ENCODE measurements at places on chromosomes 2 and 18.

- DNase-seq, result peak; percentile 26
These were observed 1377.0 kb downstream of the SUCLG1 start for GRCh38 chr2:83081826-83082690.

DNA sequence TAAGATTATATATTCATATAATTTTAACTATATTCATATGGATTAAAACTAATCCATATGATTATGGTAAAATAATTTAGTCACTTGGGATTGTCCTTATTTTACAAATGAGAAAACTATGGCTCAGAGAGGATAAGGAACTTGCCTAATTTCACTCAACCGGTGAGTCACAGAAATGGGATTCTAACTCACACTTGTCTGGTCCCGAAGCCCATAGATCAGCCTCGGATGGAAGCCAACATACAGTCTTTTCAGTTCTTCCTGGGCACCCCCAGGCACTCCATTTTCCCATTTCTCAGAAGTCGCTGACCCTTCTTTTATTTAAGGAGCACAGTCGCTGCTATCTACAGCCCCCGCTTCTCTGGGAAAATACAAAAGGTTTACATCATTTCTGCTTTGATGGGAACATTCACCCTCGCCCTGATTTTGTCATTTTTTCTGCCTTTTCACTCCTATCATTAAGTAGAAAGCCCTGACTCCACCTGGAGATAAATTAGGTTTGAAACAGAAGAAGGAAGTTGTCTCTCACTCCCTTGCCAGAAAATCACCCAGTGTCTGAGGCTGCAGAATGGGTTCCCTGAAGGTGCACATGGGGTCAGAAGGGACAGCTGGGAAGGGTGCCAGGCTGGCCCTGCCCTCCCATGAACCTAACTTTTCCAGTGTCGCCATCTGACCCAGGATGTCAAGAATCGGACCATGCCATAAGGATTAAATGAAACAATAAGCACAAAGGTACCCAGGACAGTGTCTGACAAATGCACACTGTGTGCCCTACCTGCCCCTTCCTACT lies 36.6 kb downstream of the CYP1B1 start:
- no peak for DNase-seq

- DNase-seq, result no peak
These were observed 103.9 kb downstream of the TTC32 start for GRCh38 chr2:19797871-19798270.

- peak; percentile 54 for DNase-seq
These were observed 2.2 kb downstream of the ST3GAL5 start for GRCh38 chr2:85886590-85886989.

DNA sequence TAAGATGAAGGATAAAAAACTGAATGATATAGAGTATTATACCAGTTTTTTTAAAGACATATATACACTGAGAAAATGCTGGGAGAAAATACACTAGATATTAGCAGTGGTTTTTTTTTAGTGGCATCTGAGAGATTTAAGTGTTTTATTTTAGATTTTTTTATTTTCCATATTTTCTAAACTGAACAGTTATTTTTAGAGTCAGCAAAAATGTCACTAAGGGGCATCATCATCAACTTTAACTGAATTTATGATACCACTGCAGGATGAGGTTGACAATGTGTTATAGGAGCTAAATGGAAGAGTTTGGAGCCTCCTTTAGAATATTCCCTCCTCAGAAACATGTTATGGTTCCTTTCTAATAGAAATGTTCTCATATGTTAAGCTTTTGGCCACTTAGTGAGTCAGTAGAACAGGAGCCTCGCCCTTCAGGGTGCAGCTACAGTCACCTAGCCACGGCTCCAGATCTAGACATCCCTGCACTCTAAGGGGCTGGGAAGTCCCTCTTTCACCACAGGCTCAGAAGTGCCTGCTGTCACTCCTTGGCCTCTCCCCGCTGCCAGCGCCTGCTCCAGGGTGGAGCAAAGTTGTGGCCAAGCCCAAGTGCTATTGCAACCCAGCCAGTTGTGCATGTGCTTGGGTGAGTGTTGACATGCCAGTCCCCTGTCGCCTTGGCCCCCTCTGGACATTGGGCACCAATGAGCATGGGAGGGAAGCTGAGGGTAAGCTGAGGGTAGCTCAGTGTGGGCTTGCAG lies 210.7 kb upstream of the RASGRP3 start:
- DNase-seq, result no peak

- no peak for DNase-seq
These were observed 285.1 kb downstream of the TMX3 start for GRCh38 chr18:68429841-68430240.

GRCh38 chr2:163849756-163850435 lies 114.1 kb upstream of the FIGN start:
- DNase-seq, result no peak

DNA sequence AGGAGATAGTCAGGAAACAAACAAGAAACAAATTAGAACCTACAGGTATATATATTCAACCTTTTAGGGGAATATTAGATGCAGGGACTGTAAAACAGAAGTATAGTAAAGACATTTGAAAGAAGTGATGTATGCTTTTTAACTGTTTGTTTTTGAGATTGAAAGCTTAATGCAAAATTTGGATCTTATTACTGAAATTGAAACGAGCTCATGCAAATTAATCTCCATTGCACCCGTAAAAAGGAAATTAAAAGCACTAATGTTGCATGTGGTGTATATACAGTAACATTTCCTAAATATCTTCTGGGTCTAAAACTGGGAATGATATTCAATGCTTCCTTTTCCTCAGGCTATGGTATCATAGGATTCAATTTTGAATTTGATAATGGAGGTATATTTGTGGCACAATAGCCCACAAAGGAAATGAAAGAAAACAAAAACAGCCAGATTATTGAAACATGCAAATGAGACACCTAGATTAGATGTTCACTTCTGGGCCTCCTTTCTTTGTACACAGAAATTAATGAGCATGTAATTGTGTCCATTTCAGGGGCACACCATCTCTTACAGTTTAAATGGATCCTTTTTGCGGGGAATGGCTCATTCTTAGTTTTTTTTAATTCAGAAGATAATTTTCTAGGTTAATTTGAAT lies 1.6 kb upstream of the ELOA2 start:
- DNase-seq, result no peak

- no peak for DNase-seq
These were observed 312.1 kb upstream of the CHST9 start for GRCh38 chr18:27497246-27497645.

DNA sequence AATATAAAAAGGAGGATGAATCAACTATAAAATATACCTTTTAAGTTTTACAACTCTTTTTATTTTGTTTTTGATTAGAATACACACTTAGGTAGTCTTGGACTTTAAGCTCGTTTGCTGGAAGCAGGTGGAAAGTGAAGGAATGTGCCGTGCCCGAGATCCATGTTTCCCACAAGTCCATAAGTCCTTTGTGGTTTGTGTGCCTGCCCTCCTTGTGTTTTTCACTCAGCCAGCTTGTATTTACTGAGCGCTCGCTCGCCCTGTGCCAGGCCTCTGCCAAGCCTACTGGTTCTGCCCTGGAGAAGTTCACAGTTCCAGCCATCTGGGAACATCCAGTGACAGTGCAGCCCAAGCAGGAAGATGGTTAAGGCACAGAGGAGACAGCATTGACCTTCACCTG lies 142.6 kb downstream of the MGAT5 start:
- no peak for DNase-seq

DNA sequence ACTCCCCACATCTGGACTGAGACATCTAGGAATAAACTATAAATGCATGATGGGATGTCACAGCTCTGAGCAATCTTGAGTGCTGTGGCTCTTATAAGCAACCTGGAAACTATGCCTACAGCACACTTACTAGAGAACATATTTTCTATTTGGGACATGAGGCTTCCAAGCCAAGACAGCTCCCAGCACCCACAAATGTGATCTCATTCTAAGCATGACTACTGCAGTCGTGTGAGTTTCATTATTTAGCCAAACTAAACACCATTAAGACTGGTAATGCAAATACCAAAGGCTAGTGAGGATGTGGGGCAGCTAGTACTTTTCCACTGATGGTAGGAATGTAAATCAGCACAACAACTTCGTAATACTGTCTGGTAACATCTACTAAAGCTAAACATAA lies 72.5 kb downstream of the RTTN start:
- no peak for DNase-seq

DNA sequence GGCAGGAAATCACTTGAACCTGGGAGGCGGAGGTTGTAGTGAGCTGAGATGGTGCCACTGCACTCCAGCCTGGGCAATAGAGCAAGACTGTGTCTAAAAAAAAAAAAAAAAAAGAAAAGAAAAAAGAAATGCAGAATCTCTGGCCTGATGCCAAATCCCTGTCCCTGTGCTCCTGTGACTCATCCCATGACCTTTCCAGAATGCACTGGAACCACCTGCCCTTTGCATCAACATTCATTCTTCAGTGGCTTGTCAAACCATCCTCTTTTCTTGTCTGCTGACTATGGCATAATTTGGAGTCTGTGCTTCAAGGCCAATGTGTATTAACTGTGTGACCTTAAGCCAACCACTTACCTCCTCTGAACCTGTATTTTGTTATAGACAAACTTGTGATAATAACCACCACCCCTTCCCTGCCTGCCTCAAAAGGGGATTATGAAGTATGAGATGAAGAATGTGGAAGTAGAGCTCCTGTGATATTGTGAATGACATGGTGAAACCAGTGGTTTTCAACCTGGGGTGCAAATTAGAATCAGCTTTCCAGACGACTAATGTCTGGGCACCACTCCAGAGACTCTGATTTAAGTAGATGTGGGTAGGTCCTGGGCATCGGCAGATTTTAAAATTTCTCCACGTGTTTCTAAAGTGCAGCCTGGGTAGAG lies 189.3 kb downstream of the CLIP4 start:
- DNase-seq, result no peak
